ENCODE measurements at places on chromosomes 16 and 17. TPM values are rescaled to one million over a fixed set of nuclear protein-coding genes. Genes with fewer than 3 reads are reported as not detected.

Gene ENKD1
- total RNA-seq, result 20.8 TPM

Gene EXOC3L1
- not detected for total RNA-seq

Gene HOXB2
- not detected for total RNA-seq

Gene TEX14
- not detected for total RNA-seq

Gene ASPA
- not detected for total RNA-seq

Gene LGALS3BP
- total RNA-seq, result 116 TPM

Gene CORO6
- total RNA-seq, result 0.42 TPM

Gene COL1A1
- not detected for total RNA-seq

Gene KRTAP3-1
- total RNA-seq, result 0.81 TPM

Gene GAS2L2
- not detected for total RNA-seq

Gene MT1E
- total RNA-seq, result 1,398 TPM

Gene PRR35
- total RNA-seq, result not detected

Gene KRT17
- 0.52 TPM for total RNA-seq

Gene RNF157
- total RNA-seq, result 1.5 TPM

Gene HSD3B7
- total RNA-seq, result 69.7 TPM

Gene HOXB8
- not detected for total RNA-seq

Gene SLC5A10
- total RNA-seq, result not detected

Gene ABCA10
- 0.02 TPM for total RNA-seq

Gene LRRC75A
- total RNA-seq, result not detected

Gene RBFOX1
- not detected for total RNA-seq
